CD4-positive, alpha-beta T cell (primary cell): ENCODE measurements at places on chromosomes 6 and 20.

DNA sequence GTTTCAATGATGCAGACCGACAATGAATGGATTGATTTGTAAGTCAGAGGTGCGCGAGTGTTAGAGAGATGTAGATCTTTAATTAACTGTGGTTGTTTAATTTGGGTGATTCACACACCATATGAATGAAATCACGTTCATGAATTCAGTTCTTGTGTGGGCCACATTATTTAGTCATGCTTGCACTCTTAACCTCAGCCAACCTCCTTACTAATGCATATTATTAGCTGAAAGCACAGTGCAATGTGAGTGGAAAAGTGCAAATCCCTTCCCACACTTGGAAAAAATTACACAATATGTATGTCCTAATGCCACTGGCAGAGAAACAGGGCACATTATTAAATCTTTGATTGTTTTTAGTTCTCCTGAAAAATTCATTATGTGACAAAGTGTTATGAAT lies 512.5 kb downstream of the BCKDHB start:
- no peak for DNase-seq

DNA sequence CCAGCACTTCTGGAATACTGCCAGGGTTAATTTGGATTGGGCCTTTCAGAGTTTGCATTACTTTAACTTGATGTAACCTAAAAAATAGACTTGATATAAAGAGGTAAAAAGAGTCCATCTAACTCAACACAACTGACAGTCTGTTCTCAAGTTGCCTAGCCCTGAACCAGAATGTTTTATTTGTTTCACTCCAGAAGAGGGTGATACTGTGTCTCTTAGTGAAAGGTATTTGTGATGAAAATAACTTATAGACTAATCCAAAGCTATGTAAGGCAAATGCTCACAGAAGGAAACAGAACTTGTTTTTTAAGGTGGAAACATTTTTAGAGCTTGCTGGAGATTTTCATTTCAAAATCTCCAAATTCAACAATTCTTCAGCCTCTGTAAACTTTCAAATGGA lies 469.1 kb upstream of the RUNX2 start:
- DNase-seq: no peak

DNA sequence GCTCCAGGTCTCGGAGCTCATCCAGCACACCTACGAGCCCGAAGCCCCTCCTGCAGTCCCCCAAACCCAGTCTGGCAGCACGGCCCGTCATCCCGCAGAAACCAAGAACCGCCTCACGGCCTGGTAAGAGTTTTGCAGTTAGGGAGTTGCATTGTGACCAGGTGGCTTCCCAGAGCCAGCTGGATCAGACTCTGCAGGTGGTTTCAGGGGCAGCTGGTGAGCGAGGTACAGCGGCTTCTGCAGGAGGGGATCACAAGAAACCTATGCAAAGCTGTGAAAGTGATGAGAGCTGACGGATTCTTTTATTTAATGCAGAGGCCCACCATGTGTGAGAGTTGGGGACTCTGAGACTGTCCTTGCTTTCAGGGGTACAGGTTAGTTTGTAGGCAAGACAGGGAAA lies 45.9 kb upstream of the SCGN start:
- no peak for DNase-seq

DNA sequence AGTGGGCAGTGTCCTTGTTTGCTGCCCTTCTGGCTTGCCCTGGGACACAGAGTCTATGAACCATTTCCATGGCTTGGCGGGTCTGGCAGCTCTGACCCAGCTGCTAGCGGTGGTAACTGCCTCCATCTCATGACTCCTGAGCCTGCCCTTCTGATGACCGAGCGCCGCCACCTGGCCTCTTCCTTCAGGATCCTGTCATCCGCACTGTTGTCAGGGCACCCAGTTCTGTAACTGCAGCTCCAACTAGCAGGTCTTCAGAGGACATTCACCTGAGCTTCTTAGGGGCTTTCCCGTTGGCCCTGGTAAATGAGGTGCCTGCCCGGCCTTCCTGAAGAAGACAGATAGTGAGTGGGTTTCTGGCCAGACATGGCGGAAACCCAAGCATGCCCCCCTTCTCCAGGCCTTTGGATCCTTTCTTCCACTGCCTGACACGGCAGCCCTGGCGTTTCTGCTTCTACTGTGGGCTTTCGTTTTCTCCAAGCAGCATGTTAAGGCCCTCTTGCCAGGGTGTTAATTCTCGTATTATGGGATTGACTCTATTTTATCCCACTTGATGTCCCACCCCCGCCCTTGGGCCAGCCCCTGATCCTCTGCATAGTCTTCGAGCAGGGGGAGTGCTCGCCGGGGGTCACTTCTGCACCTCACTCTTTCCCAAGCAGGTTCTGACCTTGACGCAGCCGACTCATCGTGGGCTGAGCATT lies 24.7 kb downstream of the PACSIN1 start:
- no peak for DNase-seq

DNA sequence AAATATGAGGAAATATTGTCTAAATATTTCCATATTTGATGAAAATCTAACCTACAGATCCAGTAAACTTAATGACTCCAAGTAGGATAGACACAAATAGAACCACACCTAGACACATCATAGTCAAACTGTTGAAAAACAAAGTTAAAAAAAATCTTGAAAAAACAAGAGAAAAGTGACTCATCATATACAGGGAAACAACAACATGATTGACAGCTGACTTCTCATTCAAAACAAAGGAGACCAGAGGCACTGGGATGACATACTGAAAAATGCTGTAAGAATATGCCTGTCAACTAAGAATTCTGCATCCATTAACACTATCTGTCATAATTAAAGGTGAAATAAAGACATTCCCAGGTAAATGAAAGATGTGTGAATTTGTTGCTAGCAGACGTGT lies 38.8 kb downstream of the BMP2 start:
- DNase-seq: no peak

DNA sequence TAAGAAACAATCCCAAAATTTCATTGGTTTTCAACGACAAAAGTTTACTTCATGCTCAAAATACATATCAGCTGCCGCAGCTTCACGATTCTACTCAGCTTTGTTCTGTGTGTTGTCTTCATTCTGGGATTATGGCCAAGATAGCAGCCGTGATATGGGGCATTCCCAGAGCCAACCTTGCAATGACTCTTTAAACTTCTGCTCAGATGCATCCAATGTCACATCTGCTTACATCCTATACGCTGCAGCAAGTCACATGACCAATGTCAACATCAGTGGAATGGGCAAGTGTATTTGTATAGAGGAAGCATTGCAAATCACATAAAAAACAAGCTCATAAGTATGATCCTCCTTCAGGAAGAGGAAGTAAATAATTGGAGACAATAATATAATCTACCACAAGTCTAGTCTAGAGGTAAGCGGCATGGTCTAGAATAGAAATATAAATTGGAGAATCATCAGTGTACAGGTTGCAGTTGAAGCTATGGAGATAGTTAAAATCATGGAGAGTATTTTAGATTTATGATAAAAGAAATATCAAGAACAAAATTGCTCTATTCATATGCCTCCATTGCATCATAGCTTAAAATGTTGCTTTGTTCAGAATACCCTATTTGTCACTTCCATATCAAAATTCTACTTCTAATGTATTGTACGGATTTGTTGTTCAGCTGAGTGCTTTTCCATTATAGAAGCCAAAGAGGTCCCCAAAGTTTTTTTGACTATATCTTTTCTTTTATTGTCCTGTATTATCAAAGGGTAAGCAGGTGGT lies 7.2 kb upstream of the C6orf141 start:
- DNase-seq: no peak

- no peak for DNase-seq
Observed at GRCh38 chr6:36220226-36220625, 23.7 kb downstream of the BRPF3 start.

GRCh38 chr20:4782378-4782772 lies 60.7 kb downstream of the PRND start:
- DNase-seq: no peak

DNA sequence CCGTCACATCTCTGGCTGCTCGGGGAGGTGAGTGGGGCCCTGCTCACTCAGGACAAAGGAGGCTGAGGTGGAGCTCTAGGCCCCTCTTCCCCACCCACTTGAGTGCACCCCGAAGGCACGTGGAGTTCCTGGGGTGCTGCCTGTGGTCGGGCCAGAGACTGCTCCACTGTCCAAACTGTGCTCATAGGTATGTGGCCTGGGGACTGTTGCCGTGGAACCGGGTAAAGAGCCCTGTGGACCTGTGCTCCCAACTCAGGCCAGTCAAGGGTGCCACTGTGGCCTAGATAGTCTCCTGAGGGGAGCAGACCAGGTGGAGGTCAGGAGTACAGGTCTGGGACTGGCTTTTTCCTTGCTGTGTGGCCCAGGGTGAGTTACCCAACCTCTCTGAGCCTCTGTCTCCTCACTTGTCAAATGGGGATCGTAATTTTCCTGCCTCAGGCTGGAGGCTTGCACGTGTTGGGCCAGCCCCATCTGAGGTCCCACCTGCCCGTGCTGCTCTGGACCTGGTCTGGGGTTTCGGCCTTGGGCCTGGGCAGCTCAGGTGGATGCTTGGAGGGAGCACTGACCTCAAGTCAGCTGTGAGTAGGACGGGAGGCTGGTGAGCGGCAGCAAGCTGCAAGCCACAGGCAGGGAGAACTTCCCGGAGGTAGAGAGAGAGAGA lies 12.4 kb upstream of the NPBWR2 start:
- no peak for DNase-seq

DNA sequence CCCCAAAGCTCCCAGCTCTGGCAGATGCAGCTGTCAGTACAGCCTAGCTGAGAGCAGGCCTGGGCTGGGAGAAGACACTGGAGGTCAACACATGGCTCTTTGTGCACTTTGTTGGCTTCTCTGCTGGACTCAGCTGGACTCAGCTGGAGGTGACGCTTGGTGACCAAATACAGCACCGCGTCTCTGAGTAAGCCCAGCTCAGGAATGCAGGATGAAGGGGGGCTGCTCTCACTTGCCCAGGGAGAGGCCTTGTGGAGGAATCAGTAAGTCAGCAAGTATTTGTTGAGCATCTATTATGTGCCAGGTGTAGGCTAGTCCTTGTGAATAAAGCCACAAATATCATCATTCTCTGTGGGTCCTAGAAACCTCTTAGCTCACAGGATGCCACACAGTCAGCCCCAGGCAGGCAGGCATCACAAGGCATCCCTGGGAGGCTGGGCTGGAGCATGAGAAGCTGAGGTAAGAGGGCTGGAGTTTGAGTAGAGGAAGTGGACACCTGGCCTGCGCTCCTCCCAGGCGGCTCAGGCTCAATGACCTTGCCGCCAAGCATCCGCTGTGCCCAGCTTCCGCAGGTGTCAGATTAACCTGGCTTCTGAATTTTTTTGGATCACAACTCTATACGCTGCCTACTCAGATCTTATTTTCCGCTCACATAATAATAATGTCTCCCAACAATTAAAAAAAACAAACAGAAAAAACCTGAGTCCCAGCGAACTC lies 95.4 kb downstream of the TMEM170B start:
- no peak for DNase-seq

DNA sequence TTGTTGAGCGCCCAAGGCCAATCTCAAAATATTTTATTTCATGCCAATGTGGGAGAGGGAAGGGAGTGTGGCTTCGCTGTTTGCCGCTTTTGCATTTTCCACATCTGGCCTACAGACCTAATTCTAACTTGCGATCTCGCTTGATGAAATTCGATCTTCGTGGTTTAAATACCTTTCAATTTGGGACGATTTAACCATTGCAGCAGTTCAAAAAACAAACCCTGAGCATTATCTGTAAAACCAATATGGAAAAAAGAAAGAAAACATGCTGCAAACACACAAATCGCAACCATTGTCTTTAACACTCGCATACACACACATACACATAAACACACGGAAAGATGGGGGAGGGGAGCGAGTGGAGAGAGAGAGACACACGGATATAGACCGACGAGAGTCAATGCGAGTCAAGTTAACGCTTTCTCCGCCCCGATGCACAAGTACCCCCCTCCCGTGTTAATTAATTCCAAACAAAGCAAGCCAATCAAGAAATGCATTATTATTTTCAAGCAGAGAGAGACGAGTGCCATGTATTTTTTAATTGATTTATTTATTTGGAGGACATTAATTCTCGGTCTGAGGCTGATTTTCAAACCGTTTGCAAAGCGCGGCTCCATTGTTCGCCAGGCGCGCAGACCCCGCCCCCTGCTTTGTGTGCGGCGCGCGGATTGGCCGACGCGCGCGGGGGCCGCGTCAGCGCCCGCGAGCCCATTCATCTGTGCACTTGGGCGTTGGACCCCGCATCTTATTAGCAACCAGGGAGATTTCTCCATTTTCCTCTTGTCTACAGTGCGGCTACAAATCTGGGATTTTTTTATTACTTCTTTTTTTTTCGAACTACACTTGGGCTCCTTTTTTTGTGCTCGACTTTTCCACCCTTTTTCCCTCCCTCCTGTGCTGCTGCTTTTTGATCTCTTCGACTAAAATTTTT lies at the start of gene MARCKS:
TSS of gene MARCKS (plus strand) at position 721 of the 931 bp plus-strand sequence. CDS start 401 bp downstream, outside the sequence.
- DNase-seq: peak; percentile 74

- DNase-seq: no peak
Observed at GRCh38 chr6:119030759-119031158, 47.7 kb downstream of the FAM184A start.

- no peak for DNase-seq
Observed at GRCh38 chr20:51176876-51177275, 154.0 kb upstream of the KCNG1 start.

- DNase-seq: no peak
Observed at GRCh38 chr20:273884-274283, 16.4 kb downstream of the DEFB132 start.

GRCh38 chr6:16001158-16001557 lies 127.7 kb upstream of the MYLIP start:
- no peak for DNase-seq

- no peak for DNase-seq
Observed at GRCh38 chr6:72716916-72717315, 95.1 kb downstream of the KCNQ5 start.

DNA sequence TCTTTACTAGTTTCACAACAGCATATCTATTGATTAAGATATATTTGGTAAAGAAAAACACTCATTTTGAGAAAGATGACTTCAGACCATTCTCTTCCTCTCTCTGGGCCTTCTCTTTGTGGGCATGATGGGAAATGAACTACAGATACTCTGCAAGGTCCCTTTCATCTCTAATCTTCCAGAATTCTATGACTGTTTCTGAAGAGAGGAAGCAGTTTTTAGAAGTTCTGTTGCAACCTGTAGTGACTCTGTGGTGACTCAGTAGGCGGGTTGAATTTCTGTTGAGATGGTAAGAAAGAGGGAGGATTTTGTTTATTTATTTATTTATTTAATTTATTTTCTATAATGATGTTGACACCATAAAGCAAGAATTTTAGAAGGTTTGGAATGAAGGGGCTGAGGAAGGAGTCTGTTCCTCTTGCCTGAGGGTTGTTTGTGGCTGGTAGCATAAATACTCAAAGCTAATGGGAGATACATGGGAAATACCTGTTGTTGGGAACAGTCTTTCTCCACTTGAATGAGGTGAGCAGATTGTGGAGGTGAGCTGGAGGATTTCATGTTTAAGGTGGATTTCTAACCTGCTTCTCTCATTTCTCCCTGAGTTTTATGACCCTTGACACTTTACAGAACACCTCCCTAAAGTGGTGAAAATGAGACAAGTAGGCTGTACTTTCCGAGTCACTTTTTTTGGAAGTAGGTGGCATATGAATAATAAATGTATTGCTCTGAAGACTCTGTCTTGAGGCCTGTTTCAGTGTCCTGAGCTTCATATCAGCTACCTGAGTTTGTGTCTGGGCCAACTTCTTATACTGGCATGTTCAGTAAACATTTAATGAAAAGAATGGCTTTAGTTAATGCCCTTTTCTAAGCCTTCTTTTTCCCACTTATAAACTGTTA lies 15.0 kb downstream of the ACSS2 start:
- no peak for DNase-seq
